Left hindlimb (tissue), 1 donor: ENCODE measurements at places on chromosomes 16 and 17.

DNA sequence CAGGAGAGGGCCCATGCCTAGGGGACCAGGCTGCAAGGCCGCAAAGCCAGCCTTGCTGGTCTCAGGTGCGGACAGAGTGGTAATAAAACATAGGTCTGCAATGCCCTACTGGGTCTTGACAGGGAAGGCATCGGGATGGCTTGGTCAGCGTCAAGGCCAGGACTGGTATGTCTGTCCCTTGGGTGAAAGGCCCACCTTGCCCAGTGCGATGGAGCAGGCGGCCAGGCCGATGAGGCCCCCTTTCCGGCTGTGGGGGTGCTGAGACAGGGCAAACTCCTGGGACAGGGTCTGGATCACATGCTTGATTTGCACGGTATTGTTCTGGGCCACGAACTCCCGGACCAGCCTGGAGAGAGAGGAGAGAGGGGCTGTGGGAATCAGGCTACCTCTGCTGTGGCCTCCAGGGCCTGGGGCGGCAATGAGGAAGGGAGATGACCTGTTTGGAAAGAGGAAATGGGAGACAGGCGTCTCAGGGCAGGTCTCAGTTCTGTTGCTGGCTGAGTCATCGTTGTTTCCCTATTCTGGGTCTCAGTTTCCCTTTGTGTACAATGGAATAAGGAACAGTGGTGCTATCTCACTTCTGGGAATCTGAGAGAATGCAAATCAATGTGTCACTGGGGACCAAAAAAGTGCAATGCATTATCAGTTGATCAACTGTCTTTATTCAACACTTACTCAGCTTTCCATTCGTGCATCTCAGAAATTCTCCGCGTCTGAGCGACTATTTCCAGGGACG lies 14.8 kb downstream of the VAC14 start:
- no peak for DNase-seq

DNA sequence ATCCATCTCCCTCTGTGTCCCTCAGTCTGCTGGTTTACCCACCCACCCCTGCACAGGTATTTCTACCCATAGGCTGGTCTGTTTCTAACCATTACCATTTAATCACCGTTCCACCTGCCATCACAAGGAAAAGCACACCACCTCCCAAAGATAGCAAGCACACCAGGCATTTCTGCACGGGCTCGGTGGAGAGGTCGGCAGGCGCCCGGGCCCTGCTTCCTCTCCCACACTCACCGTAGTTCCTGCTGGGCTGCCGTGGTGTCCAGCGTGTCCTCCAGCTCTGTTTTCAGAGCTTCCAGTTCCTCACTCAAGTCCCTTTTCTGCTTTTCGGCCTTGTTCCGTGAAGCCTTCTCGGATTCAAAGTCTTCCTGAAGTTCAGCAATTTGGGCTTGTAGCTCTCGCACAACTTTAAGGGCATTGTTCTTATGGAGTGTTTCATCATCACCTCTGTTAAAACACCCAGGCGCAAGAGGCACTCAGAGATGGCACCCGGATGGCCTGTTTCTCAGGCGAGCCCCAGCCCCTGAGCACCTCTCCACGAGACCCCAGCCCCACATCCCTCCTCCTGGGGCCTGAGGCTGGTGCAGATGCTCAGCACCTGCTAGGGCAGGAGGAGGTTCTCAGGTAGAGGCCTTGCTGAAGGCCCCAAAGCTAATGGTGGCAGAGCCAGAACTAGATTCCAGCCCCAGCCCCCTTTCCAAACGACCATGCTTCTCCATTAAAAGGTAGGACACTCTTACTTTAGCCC lies 69.0 kb downstream of the NDEL1 start:
- DNase-seq: no peak

DNA sequence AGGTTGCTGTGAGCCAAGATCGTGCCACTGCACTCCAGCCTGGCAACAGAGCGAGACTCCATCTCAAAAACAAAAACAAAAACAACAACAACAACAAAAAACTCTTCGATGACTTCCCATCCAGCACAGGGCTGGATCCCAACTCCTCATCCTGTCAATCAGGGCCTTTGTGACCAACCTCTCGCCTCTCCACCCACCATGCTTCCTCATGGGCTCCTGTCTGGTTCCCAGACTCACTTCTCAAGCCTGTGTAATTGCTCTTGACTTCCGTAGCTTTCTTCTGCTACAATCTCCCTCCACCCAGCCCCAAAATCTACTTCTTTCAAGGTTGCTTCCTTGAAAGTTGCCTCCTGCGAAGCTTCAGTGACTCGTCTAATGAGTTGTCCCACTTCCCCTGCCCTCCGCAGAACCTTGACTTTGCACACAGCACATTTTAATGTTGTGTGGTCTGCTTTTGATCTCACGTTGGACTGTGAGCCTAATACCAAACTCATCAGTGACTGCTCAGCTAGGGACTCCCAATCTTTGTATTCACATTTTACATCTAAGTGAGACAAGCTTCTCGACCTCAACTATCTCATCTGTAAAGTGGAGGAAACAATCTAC lies 936 bp upstream of the RASL10B start:
- DNase-seq: no peak

DNA sequence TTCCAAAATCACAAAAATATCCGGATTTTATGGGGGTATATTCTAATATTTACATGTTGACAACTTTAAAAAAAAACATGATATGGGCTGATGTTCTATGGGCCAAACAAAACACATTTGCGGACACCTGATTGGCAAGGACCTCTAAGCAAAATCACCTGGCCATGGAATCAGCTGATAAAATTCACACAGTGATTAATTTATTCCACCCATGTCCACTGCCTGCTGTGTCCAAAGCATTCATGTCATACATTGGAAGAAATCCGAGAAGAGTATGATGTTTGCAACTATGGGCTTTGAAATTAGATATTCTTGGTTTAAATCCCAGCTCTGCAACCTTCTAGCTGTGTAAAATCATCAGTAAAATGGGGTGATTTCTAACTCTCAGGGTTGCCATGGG lies 538.7 kb downstream of the HAPSTR1 start:
- DNase-seq: no peak

GRCh38 chr16:88113545-88114045 lies 162.4 kb downstream of the BANP start:
- DNase-seq: peak; percentile 13

DNA sequence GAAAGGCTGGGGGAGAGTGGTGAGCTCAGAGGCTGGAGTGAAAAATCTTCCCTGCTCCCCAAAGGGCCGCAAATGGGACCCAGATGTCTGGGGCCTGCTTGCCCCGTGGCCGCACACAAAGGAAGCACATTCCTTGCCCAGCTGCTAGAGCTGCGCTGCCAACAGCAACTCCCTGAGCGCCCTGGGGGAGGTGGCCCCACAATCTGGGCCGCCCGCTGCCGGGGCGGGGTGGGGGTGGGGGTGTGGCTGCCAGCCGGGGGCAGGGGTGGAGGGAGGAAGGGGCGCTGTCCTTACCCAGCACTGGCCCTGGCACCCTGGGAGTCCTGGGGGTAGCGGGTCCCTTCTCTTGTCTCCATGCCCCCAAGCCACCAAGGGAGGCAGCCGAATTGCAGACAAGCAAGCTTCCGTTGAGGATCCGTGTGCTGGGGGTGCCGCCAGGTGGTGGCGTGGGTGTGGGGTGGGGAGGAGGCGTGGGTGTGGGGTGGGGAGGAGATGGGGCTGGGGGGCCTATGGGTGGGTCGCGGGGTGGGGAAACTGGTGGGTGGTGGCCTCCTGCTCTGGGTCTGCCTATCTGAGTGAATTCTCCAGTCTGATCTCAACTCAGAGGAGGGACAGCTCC lies 48.4 kb upstream of the PABPN1L start:
- DNase-seq: peak; percentile 73

DNA sequence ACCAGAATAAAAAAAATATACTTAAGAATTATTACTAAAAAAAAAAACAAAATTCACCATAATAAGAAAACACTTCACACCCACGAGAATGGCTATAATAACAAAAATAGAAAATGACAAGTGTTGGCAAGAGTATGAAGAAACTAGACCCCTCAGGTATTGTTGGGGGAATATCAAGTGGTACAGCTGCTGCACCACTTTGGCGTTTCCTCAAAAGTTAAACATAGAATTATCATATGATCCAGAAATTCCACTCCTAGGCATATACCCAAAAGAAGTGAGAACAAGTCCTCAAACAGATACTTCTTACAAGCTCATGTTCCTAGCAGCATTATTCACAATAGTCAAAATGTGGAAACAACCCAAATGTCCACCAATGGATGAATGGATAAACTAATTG lies 26.3 kb downstream of the AMFR start:
- DNase-seq: no peak

DNA sequence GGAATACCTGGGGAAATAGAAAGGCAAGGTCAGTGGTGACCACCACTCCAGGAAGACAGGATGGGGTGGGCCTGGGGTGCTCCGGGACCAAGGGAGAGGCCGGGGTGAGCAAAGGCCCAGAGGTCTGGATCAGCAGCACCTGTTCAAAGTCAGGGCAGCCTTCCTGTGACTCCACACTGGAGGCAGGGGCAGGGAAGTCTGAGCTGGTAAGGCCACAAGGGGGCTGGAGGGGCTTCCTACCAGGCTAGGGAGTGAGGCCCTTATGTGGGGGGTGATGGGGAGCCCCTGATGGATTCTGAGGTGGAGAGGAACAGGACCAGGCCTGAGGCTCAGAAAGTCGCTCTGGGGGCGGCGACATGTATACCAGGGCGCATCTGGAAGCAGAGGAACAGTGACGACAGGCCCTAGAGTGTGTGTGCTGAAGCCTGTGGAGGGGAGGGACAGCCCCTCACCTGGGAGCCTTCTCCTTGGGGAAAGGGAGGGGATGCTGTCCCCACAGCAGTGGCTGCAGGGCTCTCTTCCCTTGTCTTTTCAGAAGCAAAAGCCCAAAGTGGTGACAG lies 3.7 kb downstream of the C16orf78 start:
- DNase-seq: no peak

DNA sequence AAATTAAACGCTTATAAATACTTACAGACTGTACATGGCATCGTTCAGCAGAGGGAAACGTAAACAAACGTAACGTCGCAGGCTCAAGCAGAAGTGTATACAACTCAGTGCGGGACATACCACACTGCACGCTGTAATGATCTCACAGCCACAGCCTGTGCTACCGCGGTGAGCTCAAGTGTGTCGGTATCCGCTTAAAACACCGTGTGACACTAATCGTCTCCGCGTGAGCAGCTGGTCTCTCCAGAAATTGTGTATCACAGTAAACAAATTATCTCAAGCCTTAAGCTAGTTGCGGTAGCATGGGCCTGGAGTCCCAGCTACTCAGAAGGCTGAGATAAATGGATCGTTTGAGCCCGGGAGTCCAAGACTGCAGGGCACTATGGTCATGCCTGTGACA lies 115.3 kb downstream of the ANKRD11 start:
- DNase-seq: no peak

DNA sequence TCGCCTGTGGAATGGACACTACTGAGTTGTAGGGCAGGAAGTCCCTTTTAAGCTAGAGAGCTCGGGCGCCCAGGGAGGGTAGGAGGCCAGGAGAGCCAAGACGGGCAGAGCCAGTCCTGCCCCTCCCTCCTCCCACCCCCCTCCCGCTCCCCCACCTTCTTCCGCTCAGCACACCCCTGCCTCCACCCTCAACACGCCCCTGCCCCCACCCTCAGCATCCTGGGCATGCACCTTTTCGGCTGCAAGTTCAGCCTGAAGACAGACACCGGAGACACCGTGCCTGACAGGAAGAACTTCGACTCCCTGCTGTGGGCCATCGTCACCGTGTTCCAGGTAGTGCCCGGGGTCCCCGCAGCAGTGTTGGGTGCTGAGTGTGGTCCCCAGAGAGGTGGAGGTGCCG lies 18.3 kb downstream of the TPSG1 start:
- DNase-seq: no peak

- peak; percentile 52 for DNase-seq
These were observed 13.7 kb downstream of the GJD3 start for GRCh38 chr17:40350689-40351358.

DNA sequence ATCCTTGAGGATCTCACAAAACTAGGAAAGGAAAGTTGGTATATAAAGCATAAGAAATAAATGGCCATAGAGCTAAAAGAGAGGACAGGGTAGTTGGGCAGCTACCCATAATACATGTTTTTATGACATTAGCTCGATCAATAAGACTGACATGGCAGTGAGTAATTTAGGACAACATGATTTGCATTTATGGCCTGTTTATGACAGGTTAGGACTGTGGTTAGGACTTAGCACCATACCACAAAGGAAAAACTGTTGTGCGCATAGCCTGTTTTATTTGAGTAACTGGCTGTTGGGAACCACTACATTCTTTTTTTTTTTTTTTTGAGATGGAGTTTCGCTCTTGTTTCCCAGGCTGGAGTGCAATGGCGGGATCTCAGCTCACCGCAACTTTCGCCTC lies 18.0 kb upstream of the TRIM37 start:
- DNase-seq: no peak

GRCh38 chr17:76940738-76941350 lies 72.6 kb downstream of the MGAT5B start:
- no peak for DNase-seq

GRCh38 chr17:17826342-17826713 lies 10.5 kb downstream of the SREBF1 start:
- DNase-seq: no peak

DNA sequence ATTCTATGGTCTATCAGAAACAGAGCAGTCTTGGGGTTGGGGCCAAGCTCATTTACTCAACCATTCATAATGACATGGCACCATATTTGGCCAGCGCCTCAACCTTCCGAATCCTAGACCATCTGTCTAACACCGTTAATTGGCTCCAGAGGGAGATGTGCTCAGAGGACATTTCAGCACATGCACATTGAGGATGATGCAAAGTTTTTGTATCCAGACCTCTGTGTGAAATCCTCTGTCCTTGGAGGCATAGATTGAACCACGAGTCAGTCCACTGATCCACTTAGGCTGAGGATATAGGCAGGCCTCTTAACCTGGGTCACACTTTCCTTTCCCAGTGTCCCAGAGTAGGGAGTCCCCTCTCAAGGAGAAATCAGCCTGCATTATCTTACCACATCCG lies 85.5 kb downstream of the SHISA6 start:
- no peak for DNase-seq

DNA sequence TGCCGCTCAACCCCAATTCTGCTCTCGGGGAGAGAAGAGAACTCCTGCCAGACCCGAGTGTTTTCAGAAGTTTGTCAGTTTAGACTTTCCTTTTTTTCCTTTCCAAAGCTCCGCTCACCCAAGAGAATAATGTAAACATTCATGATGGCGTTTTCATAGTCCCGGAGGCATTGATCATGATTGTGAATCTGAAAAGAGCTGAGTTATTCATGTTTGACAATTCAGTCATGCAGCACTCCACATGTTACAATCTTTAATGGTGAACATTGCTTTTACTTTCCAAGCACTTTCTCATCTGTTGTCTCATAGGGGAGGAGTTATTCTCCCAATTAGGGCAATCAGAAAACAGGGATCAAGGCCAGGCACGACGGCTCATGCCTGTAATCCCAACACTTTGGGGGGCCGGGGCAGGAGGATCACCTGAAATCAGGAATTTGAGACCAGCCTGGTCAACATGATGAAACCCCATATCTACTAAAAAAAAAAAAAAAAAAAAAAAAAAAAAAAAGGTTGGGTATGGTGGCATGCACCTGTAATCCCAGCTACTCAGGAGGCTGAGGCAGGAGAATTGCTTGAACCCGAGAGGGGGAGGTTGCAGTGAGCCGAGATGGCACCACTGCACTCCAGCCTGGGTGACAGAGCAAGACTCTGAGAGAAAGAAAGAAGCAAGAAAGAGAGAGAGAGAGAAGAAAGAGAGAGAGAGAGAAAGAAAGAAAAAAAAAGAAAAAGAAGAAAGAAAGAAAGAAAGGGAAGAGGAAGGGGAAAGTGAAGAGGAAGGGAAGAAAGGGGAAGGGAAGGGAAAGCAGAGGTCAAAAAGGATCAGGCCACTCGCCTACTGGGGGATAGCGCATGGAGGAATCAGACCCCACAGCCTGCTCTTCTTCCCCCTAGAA lies 70.0 kb upstream of the TNRC6C start:
- no peak for DNase-seq

GRCh38 chr16:82432261-82432660 lies 194.5 kb upstream of the CDH13 start:
- DNase-seq: no peak

- no peak for DNase-seq
These were observed 92.9 kb upstream of the DNAH17 start for GRCh38 chr17:78669975-78670518.
